ENCODE measurements at places on chromosomes 7 and 10.

GRCh38 chr10:127310923-127311322, 114.5 kb upstream of the INSYN2A start:
- no peak for DNase-seq

DNA sequence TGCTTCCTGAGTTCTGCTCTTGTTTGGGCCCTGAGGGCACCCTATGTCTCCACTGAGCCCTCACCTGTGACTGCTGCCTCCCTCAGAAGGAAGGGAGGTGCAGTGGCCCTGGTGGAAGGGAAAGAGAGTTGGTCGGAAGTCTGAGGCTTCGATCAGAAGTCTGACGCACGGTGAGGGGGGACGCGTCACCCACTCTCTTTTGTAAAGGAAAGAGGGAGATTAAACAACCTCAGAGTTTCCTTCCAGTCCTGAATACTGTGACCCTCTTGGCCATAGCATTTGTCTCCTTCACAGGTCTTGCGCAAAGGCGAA, 31.4 kb upstream of the TRIM8 start:
- DNase-seq: no peak

- no peak for DNase-seq
These were observed 145.7 kb downstream of the CYP26A1 start for GRCh38 chr10:93219347-93219746.

GRCh38 chr10:86216886-86217285, 149.7 kb downstream of the GRID1 start:
- no peak for DNase-seq

GRCh38 chr10:13715100-13715499, 128.3 kb downstream of the PRPF18 start:
- no peak for DNase-seq

GRCh38 chr10:108957681-108958080, 965.6 kb downstream of the XPNPEP1 start:
- DNase-seq: no peak

DNA sequence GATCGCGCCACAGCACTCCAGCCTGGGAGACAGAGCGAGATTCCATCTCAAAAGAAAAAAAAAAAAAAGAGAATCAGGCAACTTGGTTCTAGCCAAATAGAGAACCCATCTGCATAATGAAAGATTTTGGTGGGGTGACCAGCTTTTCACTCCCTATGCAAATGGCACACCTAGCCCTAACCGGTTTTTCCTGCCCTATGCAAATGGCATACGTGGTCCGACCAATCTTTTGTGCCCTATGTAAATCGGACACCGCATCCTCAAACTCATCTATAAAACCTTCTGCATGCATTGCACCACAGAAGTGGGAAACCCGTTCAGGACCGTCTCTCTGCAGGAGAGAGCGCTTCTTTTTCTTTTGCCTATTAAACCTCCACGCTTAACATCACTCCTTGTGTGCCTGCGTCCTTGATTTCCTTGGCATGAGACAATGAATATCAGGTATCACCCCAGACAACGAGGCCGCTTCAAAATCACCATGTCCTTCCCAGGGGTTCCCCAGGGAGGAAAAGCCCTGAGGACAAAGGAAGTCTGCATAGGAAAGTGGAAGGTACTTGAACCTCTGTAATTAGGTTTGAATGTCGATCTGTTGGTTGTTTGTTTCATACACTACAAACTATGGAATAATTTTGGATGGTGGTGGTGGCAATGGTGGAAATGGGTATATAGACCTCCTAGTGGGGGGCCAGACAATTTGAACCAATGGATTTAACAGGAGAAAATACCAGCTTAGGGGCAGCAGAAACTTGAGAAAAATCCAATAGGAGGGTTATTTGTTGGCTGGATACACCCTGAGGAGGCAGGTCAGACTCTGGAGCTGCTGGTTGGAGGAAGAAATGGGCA, 396.2 kb downstream of the TYW1 start:
- DNase-seq: no peak

- no peak for DNase-seq
These were observed 58.3 kb downstream of the SHOC2 start for GRCh38 chr10:110977662-110978061.

DNA sequence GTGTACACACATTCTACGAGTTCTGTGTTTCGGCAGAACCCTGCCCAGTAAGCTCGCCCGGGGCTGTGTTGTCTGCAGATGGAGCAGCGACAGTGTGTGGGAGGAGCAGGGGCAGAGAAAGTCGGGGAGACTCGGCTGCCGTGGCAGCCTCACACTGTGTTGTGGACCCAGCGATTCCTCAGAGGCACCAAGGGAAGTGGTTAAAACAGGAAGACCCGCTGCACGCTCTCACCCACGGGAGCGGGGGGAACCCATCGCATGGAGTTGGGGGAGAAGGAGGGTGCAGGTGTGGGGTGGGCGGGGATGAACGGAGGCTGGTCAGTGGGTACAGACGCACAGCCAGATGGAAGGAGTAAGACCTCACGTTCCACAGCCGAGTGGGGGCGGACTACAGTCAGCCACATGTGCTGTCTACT, 250.2 kb downstream of the ELFN1 start:
- DNase-seq: no peak

GRCh38 chr10:48555310-48556042, 49.4 kb downstream of the ARHGAP22 start:
- DNase-seq: no peak

DNA sequence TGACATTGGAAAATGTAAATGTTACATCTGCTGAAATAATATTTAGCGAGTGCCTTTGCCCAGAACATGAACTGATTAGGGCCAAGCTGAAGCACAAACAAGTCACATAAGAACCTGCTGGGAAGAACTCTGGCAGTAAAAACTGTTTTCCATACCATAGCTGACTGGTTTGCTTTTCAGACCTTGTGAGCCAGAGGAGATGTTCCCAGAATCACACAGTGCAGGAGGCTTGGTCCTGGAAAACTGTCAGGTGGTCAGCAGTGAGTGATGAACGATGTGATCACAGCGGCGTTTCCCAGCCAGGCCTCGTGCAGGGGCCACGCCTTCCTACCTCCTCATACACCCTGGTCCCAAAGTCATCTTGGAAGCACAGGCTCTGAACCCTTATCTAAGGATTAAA, 164.2 kb upstream of the EEPD1 start:
- no peak for DNase-seq

Measured in D341Med (cell line).